ENCODE measurements at places on chromosomes 12 and 14. TPM values are rescaled to one million over a fixed set of nuclear protein-coding genes. Genes with fewer than 3 reads are reported as not detected.

PGF gene
- total RNA-seq: 2.5 TPM

LIN7A gene
- 0.61 TPM for total RNA-seq

FAIM2 gene
- total RNA-seq: not detected

PROX2 gene
- not detected for total RNA-seq

TMEM132D gene
- not detected for total RNA-seq

COCH gene
- total RNA-seq: 21.0 TPM

SDSL gene
- total RNA-seq: 22.3 TPM

CCDC197 gene
- total RNA-seq: not detected

SMCO2 gene
- total RNA-seq: 0.36 TPM

STK38L gene
- 19.3 TPM for total RNA-seq

PLD4 gene
- 0.05 TPM for total RNA-seq

SLC7A7 gene
- total RNA-seq: 16.5 TPM

SLC6A12 gene
- total RNA-seq: 0.51 TPM

TMEM30B gene
- total RNA-seq: 0.09 TPM

LRRC23 gene
- total RNA-seq: 21.7 TPM

AICDA gene
- 0.31 TPM for total RNA-seq

KCNK10 gene
- total RNA-seq: not detected

KRT6B gene
- not detected for total RNA-seq

MGP gene
- 0.45 TPM for total RNA-seq

NOS1 gene
- total RNA-seq: 0.40 TPM

TROAP gene
- total RNA-seq: 78.5 TPM

MUCL1 gene
- total RNA-seq: not detected
